GM12892 (cell line): ENCODE measurements at places on chromosomes 5 and 9.

GRCh38 chr5:153565822-153566221 is 75.4 kb downstream of the GRIA1 start:
- DNase-seq: no peak

DNA sequence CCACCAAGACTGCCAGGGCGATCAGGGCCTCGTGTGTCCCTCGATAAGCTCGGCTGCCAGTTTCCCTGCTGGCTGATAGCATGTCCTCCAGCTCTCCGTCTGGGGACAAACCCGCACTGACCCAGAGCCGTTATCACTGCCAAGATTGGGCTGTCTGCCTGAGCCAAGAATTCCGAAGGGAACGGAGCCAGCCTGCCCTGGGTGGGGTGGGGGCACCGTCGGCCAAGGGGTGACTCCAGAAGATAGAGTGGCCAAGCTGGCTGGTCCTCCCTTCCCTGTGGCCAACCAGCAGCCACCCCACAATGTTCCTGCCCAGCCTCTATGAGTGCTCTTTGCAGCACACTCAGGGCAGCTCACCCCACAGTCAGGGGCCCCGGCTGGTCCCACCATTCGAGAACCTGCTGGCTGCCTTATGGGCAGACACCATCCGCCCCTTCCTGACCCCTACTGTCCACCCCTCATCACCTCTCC is 29.4 kb downstream of the HRH2 start:
- no peak for DNase-seq

DNA sequence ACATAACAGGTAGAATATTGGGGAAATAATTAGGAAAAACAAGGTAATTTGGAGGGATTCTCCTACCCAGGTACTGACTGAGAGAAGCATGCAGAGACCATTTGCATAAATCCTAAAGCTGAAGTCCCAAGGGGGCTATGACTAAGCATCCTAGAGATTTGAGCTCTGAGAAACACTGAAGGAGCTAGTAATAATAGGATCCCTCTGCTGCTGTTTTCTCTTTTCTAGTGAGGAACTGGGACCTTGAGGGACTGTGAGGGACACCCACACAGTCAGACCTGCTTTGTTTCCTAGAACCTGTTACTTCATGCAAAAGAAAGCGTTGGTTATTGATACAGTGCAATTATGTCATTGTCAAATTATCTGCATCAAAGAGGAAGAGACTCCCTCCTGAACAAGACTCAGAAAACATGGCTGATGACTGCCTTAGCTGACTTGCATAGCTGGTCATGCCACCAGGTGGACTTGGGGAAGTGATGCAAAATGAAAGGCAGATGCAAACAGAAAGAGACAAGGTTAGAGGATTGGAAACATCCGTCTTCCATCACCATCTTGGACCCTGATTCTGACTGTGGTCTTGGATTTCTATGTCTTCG is 335.4 kb downstream of the NTRK2 start:
- DNase-seq: no peak

- DNase-seq: no peak
Measured at GRCh38 chr9:126953041-126953809, 38.6 kb downstream of the RALGPS1 start.

- DNase-seq: no peak
Measured at GRCh38 chr5:157594257-157594656, 18.7 kb upstream of the ADAM19 start.

GRCh38 chr9:99259231-99259918 is 37.3 kb downstream of the SEC61B start:
- no peak for DNase-seq

DNA sequence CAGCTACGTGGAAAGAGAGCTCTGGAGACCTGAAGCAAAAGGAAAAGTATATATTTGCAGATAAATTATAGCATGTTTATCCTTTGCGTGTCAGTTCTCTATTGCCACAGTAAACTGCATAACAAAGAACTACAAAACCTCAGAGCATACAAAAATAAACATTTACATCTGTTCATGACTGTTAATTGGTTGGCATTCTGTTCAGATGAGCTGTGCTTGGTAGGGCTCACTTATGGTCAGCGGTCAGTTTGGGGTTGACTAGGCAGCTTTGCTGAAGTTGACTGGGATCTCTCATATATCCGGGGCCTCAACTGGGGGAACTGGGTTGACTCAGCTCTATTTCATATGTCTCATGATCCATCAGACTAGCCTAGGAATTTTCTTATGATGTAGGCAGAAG is 257.7 kb downstream of the TLE1 start:
- DNase-seq: no peak

- DNase-seq: no peak
Measured at GRCh38 chr5:96506376-96506775, 73.3 kb upstream of the PCSK1 start.

DNA sequence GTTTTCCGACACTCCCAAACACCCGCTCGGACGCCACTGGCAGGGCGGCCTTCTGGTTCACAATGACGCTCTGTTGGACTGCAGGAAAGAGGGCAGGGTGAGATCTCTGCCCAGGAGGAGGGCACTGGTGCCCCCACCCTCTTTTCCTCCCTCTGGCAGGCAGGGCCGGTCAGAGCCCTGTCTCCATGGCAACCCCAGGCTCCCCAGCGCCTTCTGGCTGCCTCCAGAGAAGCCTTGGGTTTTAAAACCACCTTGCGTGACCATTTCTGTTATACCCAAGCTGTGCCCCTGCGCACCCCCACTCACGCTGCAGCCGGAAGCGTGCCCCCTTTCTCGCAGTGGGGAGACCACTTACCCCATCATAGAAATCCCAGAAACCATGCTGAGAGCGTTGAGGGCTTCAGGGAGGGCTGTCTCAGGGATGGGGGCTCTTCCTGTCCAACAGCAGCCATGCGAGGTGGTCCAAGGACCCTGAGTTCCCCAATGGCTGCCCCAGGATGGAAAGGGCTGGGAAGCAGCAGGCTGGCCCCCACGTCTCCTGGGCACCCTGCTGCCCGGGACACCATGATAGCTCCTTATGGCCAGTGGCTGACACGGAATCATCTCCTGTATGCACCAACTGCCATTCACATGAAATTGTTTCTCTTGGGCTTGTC is 7.3 kb downstream of the C9orf50 start:
- no peak for DNase-seq

- DNase-seq: no peak
Measured at GRCh38 chr5:145912019-145912418, 24.4 kb upstream of the SH3RF2 start.

GRCh38 chr9:123960366-123960765 is 30.4 kb upstream of the DENND1A start:
- DNase-seq: no peak

GRCh38 chr9:93593144-93593658 is 16.8 kb downstream of the PHF2 start:
- no peak for DNase-seq

DNA sequence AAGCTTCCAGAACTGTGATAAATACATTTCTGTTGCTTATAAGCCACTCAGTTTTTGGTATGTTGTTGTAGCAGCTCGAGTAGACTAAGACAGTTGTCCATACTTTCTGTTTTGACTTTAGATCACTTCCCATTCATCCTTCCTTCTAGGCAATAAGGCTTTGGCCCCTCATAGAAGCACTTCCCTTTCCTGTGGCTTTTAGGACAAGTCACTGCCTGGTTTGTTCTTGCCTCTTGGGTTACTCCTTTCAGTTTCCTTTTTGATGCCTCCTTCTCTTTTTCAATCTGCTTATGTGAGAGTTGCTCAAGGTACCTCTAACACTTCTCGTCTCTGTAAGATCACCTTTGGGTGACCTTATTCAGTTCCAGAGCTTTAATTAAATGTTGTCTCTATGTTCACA is 72.4 kb upstream of the NTRK2 start:
- DNase-seq: peak; percentile 17

DNA sequence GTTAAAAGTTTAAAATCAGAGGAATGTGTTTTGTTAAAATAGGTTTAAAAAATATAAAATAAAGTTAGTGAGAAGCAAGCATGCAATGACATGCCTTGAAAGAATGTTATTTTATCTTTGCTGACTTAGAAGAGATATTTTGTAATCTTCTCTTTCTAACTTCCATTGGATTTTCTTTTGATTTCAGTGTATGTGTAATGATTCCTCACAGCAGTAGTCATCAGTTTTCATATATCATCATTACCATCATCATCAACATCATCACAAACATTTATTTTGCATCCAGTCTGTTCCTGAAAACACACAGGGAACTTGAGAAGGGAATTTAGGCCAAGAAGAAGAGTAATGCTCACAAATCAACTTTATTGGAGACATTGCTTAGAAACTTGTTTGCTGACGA is 699.6 kb downstream of the TAF11L14 start:
- DNase-seq: no peak

- DNase-seq: no peak
Measured at GRCh38 chr5:172178301-172178987, 9.6 kb downstream of the STK10 start.

GRCh38 chr5:36441280-36441679 is 139.6 kb upstream of the RANBP3L start:
- no peak for DNase-seq

GRCh38 chr5:68544091-68544647 is 328.6 kb downstream of the PIK3R1 start:
- no peak for DNase-seq

GRCh38 chr5:124655251-124655917 is 91.1 kb downstream of the ZNF608 start:
- DNase-seq: no peak
